ENCODE measurements at places on chromosomes 3 and 15.

- DNase-seq = no peak
Observed at GRCh38 chr3:174431717-174432116, 427.4 kb upstream of the NAALADL2 start.

DNA sequence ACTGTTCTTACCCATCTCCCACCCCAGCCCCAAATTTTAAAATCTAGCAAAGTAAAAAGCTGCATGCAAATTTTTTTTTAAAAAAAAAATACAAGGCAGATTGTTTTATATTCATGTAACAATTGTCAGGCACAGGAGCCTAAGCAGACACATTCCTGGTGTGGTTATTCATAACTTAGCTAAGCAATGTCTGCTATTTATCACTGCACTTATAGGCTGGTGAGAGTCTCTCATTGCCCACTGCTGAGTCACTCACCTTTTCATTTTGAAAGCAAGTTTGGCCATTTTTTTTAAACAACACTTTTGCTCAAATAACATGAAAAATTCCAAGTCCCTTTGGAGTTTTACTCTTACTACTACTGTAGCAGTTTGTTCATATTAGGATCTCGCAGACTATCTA is 413.9 kb downstream of the RBMS3 start:
- no peak for DNase-seq

DNA sequence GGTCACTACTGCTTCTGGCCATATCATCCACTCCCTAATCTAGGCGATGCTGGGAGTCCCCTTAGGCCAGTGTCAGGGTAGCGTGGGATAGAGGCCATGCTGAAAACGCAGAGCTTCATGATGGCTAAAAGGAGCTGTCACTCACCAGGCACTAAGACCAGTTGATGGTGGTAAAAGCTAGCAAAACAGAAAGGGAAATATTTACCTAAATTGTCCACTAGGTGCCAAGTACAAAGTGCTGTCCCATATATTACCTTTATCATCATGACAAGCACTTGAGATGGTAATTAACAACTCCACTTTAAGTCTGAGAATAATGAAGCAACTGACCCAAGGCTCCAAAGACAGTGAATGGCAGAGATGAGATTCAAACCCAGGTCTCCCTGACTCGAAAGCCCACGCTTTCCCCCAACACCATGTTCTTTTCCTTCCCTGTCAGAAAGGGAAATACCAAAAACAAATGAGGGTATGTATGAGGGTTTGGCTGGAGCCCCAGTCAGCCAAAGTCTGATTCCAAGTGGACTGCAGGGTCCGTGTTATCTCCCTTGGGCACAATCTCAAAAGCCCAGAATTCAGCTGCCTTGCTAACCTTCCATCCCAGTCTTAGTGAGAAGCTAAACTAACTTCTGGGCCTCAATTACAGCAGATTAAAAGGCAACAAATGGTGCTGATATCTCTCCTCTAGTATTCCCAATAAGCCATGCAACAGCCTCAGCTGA is 84.7 kb downstream of the RBPMS2 start:
- no peak for DNase-seq

DNA sequence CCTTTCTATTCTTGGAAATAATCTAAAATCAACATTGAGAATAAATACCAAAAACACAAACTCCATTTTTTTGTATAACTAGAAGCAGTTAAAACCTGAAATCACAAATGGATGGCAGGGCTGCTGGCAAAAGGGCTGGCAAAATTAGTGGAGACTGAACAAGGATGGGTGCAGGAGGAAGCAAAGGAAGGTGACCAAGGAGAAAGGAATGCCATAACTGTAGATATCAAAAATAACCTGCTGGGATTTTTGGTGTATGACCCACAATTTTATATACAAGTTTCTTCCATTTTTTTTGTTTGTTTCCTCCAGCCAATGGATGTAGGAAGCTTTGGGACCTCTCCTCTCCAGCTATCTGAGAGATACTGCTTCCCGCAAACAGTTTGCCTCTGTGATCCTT is 12.7 kb downstream of the CFAP44 start:
- DNase-seq = no peak

GRCh38 chr3:61531528-61531927 is 29.8 kb upstream of the PTPRG start:
- no peak for DNase-seq

DNA sequence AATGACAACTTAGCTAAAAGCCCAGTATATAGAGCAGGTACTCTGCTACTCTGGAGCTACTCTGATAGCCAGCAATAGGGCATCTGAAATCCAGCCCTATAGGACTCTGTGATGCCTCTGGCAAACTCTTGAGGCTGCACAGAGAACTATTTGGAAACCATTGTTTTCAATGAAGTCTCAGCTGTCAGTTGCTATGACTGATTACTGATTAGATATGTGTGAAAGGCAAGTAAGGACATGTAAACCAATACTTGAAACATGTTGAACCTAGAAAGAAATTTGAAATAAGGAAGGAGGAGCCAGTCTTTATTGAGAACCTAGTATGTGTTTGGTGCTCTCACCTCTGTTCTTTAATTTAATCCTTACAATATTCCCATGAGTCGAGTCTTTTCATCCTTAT is 40.2 kb upstream of the CRTC3 start:
- no peak for DNase-seq

DNA sequence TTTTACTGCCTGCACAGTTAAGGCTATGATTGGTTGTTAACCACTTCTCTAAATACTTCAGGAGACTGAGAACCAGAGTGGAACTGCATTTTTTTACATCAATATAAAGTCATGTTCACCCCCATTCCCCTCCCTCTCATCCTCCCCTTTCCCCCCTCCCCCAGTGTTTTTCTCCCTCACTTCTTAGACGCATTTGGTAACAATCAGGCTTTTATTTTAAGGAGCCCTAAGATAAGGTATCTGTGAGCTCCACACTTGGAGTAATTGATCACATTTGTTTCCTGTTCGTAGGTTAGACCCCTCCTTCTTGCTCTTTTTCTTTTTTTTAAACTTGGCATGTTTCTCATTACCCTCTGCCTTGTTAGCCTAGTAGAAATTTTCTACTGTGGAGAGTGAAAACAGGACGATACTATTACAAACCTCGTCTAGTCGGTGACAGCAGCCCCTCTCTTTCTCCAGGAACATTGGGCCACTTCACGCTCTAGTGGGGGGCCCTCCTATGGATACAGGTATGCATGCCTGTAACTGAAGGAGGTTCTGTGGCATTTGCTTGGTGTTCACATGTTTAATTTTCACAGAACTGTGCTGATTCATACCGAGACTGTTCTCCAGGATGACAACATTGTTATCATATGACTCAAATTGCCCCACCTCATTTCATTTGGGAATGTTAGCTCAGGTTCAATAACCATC is 314.4 kb downstream of the MECOM start:
- no peak for DNase-seq

GRCh38 chr3:64859625-64860535 is 172.1 kb upstream of the ADAMTS9 start:
- DNase-seq = no peak

- peak; percentile 55 for DNase-seq
Observed at GRCh38 chr3:72756900-72757299, 91.3 kb downstream of the SHQ1 start.

DNA sequence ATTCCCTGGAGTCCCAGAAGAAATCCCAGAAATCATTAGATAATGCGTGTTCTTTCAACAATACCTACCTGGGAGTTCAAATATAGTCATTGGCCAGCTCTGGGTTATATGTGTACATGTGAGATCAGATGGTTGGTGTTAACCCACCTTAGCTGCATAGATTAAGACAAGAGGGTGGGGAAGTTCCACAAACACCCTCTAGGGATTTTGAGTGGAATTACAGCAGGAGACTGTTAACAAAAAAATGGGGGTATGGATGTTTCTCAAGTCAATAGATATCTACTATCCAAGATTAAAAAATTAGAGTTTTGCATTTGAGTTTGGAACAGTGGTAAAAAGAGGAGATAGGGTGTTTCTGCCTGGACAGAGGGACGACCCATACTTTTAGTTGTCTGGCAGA is 282.5 kb upstream of the CNTN3 start:
- no peak for DNase-seq

- DNase-seq = no peak
Observed at GRCh38 chr3:51931756-51932155, 9.9 kb downstream of the RRP9 start.

- DNase-seq = peak; percentile 25
Observed at GRCh38 chr3:187130346-187131066, 8.8 kb downstream of the RPL39L start.

DNA sequence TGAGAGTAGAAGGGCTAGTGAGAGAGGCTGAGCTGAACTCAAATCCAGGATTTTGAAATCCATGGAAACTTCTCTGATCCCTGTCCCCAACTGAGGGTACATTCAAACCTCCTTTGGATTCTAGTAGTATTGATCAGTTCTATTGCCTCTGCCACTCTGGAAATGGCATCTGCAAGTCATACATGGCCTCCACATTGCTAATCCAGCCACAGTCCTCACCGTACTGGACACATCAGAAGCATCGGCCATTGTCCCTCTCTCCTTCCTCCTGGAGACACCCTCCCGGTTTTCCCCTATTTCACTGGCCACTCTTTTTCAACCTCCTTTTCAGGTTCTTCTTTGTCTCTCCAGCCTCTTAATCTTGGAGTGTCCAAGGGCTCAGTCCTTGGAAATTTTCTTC is 66.9 kb downstream of the ETV5 start:
- DNase-seq = no peak

DNA sequence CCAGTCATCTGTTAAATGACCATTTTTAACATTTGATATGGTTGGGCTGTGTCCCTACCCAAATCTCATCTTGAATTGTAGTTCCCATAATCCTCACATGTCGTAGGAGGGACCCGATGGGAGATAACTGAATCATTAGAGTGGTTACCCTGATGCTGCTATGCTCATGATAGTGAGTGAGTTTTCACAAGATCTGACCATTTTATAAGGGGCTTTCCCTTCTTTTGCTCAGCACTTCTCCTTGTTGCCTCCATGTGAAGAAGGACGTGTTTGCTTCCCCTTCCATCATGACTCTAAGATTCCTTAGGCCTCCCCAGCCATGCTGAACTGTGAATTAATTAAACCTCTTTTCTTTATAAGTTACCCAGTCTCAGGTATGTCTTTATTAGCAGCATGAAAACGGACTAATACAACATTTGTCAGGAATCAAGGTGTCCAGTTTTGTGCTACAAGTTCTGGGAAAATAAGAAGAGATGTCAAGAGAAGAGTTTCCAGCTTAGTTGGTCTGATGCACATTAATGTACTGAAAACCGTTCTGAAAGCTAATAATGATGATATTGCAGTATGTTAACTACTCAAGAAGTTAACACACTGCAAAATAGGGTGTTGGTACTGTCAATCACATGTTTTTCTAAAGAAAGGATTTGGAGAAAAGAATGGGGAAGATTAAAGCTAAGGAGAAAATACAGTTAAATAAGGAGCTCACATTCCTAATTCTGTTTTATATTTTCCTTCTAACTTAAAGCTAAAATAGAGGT is 67.9 kb downstream of the ATP8B4 start:
- DNase-seq = no peak

GRCh38 chr15:55008421-55008820 is 188.3 kb downstream of the RSL24D1 start:
- DNase-seq = no peak

GRCh38 chr3:128504963-128505730 is 12.1 kb upstream of the GATA2 start:
- no peak for DNase-seq

DNA sequence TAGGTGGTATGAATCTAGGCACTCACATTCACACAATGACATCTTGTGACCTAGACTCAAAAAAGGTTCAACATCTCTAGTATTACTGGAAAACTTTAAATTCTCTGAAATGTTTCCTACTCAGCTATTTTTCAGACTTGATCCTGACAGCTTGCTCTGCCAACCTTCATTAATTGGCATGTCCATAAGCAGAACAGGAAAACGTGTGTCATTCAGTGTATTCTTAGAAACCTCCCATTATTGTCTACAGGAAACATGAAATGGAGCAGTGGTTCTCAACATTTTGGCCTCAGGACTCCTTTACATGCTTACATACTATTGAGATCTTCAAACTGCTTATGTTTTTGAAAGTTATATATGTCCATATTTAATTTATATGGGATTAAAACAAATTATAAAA is 363.2 kb downstream of the NAALADL2 start:
- DNase-seq = no peak

DNA sequence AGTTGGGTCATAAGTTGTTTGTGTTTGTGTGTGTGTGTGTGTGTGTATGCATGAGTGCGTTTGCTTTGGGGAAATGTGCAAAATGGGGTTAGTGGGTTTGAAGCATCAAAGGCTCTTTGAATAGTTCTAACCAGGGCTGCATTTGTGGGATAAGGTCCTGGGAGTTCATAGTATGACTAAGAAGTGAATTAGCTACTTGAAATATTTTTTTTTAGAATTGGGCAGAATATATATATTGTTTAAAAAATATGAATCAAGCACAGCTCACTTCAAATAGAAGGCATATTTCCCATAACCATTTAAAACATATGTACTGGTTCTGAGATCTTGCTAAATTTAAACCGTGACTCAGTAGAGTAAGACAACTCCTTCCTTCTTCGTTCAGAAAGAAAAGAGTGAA is 43.1 kb downstream of the IGF2BP2 start:
- no peak for DNase-seq

- peak; percentile 3 for DNase-seq
Observed at GRCh38 chr3:108489776-108490175, 20.6 kb downstream of the MYH15 start.

DNA sequence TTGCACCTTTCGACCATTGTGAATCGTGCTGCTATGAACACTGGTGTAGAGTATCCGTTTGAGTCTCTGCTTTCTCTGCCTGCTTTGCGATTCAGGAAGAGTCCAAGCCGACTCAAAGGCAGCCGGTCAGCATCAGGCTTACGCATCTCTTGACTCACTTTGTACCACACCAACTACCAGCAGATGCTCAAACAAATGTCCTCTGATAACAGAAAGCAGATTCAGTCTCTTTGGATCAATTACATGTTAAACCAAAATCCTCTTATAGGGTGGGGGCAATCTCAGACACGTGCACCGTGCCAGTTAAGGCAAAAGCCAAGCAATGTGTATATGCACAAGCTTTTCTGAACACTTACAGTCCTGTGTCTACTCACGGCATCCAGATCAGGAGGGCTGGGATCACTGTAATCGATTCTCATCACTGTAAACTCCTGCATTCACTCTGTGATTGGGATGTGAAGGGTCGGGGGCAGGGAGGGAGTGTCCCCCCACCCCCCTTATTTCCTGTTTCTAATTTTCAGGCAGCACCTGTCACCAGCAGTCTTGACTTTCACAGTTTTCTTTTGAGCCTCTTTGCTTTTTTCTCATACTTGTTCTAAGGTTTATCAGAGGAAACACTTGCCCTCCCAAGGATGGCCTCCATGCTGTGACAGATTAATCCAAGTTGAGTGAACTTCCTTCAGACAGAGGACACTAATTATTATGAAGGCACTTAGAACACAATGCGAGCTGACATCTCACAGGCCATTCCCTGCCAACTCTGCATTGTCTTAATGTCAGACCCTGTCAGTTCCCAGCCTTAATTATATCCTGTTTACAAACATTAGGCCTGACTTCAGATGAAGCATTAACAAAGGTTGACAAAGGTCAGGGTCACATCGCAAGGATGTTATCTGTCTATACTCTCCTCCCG is 153.5 kb downstream of the MECOM start:
- DNase-seq = no peak
